ENCODE measurements at places on chromosomes 16 and 17. TPM values are rescaled to one million over a fixed set of nuclear protein-coding genes. Genes with fewer than 3 reads are reported as not detected.
A peak's percentile ranks its signal among the peaks of the same experiment; 100 is the strongest.

GRCh38 chr17:37605081-37605480, 4.1 kb downstream of the SYNRG start:
- no peak for DNase-seq

NETO2 gene
- total RNA-seq: 141 TPM

CES5A gene
- total RNA-seq: 0.18 TPM

DNA sequence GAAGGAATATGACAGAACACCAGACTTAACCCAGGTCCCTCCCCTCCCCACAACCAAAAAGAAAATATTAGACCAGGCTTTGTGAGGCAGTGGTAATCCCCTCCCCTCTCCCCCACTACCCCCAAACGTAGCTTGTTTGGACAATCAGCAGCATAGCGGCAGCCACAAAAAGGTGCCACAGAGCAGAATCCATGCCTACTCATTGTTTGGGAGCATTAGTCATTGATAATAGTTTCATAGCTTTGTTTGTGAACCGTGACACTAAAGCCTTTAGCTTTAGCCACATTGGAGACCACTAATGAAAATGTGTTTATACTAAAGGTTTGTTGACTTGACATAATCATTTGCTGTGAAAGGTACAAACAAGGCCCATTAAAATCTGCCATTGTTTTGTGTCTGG, 65.1 kb downstream of the NUP93 start:
- DNase-seq: no peak

PPY gene
- not detected for total RNA-seq

GRCh38 chr17:28087743-28088142, 45.3 kb downstream of the NLK start:
- DNase-seq: no peak

PYY gene
- total RNA-seq: not detected

GRCh38 chr17:66963909-66964771, at the start of gene CACNG4:
TSS of gene CACNG4 (plus strand) at chr17:66964707. CDS start at chr17:66964912, 205 bp downstream.
- no peak for DNase-seq

GPRC5B gene
- 37.1 TPM for total RNA-seq

DNA sequence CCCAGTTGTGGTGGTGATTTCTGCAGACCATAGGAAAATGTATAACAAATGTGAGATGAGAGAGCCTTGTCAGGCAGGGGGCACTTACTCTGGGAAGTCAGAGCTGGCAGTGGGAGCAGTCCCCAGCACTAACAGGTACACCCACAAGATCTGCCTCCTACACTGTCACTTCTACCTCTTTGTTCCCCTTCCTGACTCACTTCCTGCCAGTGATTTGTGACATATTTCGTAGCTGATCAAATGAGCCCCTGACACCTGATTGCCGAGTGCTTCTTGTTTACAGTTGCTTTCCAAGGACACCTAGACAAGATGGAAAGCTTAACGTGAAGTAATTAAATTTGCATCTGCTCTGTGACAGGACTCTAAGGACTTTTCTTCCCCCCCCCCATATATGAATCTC, 40.5 kb downstream of the FTO start:
- no peak for DNase-seq

EFCAB5 gene
- 2.4 TPM for total RNA-seq

DNA sequence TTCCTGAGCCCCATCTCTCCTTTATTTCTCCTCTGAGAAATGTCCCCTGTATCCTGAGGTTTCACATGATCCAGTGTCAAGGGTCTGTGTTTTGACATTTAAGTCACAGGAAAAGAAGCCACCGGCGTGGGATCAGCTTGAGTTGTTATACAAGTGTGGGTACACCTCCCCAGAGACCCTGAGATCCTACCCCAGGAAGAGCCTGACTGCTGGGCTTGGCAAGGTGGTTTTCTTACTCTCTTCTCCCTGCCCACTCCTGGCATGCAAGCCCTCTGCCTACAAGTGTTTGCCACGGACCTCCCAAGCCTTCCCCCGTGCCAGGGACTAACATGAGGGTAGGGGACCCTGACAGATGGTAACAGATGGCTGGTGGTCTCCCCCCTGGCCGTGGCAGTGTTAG, 2.8 kb upstream of the ARHGAP27 start:
- no peak for DNase-seq

GRCh38 chr17:57266902-57267311, 10.6 kb downstream of the MSI2 start:
- DNase-seq: no peak

DNA sequence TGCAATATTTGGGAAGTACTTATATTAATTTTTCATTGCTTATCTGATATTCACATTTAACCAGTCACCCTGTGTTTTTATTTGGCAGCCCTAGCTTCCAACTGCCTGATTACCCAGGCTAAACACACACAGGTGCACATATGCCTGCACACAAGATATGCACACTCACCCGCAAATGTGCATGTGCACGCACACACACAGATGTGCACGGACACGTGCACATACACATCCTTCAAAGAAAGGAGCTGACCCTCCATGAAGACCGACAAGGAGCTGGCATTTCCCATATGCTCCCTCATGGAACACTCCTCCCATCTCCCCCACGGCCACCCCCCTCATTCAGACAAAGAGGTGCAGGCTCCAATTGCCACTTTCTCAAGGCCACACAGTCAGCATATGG, 242.2 kb downstream of the ENGASE start:
- DNase-seq: no peak

SSTR5 gene
- total RNA-seq: not detected

- no peak for DNase-seq
Measured at GRCh38 chr17:65994679-65995078, 197.3 kb downstream of the CEP112 start.

- DNase-seq: no peak
Measured at GRCh38 chr17:58043221-58044181, 36.5 kb upstream of the SRSF1 start.

- DNase-seq: peak; percentile 58
Measured at GRCh38 chr17:7841396-7841914, 7.4 kb downstream of the KDM6B start.

CRISPLD2 gene
- 4.8 TPM for total RNA-seq

- DNase-seq: no peak
Measured at GRCh38 chr16:3652373-3653195, 1.9 kb upstream of the DNASE1 start.

SNX20 gene
- total RNA-seq: not detected

GRCh38 chr17:32588135-32588534, 101.3 kb downstream of the CDK5R1 start:
- DNase-seq: peak; percentile 38

GINS2 gene
- 11.3 TPM for total RNA-seq

GRCh38 chr17:40107522-40108174, 7.3 kb upstream of the NR1D1 start:
- no peak for DNase-seq

DNA sequence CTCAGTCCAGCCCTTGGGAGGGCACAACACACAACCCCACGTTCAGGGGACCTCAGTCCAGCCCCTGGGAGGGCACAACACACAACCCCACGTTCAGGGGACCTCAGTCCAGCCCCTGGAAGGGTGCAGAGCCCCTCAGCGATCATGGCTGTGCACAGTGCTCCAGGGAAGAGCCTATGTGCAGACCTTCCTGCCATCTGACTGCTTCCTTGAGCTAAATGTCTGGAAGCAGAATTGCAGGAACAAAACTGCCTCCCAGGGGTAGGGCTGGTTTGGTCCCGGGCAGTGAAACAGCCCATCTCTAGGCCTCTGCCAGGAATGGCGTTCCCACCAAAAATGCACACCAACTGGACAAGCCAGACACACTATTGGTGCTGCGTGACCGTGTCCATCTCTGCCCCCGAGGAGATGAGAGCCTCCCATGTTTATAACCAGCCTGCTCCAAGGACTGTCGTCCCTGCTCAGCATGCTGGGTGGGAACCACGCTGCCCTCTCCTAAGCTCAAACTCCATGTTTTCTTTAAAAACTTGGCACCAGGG, 44.0 kb downstream of the ZNF276 start:
- DNase-seq: no peak

- DNase-seq: no peak
Measured at GRCh38 chr17:39683295-39683939, 4.4 kb downstream of the PGAP3 start.

DNA sequence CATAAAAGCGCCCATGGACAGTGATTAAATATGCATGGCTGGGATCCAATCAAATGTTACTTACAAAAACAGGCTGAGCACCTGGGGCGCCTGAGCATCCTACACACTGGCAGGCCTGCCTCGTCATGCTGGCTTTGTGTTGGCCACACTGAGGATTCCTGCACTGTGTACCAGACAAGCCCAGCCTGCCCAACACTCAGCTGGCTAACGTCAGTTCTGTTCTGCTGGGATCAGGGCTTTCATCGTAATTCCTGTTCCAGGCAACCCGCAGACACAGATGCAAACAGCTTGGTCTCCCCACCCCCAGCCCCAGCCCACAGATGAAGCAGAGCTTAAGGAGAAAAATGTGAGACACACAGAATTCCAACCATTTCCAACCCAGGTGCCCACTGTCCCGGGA, 30.7 kb downstream of the PIMREG start:
- DNase-seq: peak; percentile 59

DNA sequence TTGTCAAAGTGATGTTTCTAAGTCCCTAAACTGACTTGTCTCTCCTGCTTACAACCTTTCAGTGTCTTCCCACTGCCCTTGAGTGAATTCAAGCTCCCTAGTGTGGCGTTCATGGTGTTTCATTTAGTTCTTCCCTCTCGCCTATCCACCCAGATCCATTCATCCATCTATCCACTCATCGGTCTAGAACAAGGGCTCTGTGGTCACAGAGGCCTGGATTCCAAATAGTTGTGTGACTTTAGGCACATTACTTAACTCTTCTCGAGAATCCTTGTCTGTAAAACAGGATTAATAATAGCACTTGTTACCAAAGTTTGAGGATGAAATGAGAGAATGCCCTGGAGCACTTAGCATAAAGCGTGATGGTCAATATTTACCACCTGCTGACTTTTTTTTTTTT, 870 bp upstream of the TAC4 start:
- no peak for DNase-seq

- DNase-seq: no peak
Measured at GRCh38 chr17:66633317-66633965, 201.5 kb upstream of the CACNG5 start.

KRTAP2-3 gene
- not detected for total RNA-seq

DNA sequence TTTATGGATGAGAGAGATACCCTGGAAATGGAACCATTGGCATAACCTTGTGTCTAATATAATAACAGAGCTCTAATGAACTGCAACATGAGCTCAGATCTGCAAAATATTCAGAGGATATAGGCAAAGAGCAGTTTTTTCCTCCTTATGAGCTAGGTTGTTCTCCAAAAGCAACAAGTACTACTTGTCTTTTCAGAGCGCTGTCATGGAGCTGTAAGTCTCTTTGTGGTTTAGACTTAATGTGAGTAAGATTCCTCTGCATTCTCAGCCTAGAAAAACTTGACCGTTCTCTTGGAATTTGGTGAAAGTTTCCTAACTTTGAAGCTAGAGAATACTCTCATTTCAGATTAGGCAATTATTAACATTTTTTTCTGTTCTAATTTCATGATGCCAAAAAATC, 85.2 kb downstream of the FTO start:
- no peak for DNase-seq

GRCh38 chr17:64005734-64006167, 7.6 kb downstream of the PRR29 start:
- no peak for DNase-seq

- DNase-seq: peak; percentile 15
Measured at GRCh38 chr16:50323335-50324011, 45.3 kb downstream of the BRD7 start.
